ENCODE measurements at places on chromosomes 5 and 9.

DNA sequence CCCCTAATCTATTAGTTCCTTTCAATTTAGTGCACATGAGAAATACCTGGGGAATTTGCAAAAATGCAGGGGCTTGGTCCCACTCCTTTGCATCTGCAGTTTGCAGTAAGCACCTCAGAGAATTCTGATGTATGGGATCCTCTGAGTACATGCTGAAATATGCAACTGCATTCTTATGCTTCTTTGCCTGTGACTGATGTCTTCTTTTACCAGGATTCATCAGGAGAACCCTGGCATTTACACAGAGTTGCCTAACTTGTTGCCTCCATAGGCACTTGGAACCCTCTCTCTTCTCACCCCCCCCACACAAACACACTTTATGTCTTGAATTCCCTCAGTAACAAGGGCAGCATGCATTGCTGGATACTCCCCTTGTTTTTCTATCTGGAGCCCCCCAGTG is 173.1 kb downstream of the KDM4C start:
- no peak for DNase-seq

- DNase-seq = peak; percentile 39
Observed at GRCh38 chr9:3467593-3468219, 58.1 kb downstream of the RFX3 start.

DNA sequence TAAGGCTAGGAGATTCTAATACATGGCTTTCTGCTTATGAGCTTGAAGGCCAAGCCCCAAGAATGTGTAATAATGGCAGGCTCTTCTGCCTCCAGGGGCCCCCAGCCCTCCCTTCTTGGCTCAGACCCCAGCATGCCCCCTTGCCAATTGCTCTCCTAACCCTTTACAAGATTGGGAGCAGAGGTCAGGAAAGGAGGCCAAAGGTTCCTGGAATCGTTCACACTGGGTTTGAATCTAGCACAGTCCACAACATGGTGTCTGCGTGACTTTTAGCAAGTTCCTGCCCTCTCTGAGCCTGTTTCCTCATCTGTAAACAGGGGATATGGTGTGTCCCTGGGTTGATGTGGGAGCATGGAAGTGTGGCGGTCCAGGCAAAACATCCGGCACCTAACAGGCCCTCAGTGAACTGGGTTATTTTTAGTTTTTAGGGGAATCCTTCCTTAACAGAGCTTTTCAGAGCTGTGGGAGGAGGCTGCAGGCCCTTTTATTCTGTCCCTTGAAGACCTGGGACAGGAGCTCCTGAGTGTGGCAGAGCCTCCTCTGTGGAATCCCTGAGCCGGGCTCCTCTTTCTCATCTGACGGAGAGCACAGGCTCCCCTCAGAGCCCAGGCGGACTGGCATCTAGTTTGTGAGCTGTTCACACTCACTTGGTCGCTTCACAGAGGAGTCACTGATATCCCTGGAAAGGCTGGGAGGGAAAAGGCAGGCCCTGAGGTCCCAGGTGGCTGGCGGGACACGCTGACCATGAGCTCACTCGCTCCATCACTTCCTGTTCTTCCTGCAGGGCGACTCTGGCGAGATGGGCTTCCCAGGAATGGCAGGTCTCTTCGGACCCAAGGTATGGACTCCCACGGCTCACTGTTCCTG is 23.4 kb upstream of the ORM1 start:
- DNase-seq = no peak

DNA sequence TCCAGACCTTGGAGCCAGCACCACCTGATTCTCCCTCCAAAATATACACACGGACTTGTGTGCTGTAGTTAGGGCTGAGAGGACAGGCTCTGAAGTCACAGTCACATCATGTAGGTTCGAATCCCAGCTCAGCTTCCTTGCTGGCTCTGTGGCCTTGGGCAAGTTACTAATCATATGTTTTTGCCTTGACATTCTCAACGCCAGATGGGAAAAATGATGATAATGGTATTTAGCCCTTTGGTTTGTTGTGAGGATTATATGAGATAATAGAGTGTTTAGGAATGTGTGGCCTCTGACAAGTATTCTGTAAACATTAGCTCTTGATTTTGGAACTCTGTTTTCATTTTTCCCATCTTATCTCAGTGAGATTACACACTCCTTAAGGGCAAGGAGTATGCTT is 72.5 kb downstream of the PLAC8L1 start:
- no peak for DNase-seq

GRCh38 chr9:113990975-113991471 is 87.1 kb downstream of the AMBP start:
- no peak for DNase-seq

- DNase-seq = no peak
Observed at GRCh38 chr5:63919763-63920478, 42.3 kb downstream of the HTR1A start.

GRCh38 chr5:172082180-172082579 is 75.7 kb upstream of the FBXW11 start:
- DNase-seq = no peak

DNA sequence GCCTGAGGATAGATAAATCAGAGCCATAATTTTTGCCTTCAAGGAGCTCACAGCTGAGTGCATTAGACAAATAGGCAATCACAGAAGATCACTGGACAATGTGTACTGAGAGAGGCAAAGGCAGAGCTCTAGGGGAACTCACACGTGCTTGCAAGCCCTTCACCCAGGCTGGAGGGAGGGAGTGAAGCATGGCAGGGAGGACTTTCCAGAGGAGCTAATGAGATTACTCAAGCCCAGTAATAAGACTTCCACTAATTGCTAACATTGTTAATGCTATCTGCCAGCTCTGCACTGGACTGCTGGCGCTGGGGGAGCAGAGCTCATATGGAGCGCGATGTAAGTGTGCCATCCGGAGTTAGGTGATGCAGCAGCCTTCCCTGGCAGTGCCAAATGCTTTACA is 408.4 kb downstream of the NTRK2 start:
- no peak for DNase-seq

DNA sequence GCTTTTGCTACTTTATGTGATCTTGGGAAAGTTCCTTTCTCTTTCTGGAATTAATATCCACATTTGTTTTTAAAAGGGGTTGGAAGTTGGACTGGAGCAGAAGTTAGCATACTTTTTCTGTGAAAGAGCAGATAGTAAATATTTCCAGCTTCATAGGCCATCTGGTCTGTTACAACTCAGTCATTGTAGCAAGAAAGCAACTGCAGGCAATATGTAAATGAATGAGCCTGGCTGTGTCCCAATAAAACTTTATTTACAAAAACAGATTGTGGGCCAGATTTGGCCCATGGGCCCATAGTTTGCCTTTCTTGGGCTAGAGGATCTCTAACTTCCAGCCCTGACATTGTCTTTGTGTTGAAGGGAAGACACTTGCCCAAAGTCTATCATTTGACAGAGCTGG is 104.4 kb downstream of the ACTL7B start:
- no peak for DNase-seq

GRCh38 chr9:127531676-127532075 is 80.4 kb downstream of the LRSAM1 start:
- DNase-seq = no peak

- no peak for DNase-seq
Observed at GRCh38 chr5:14475045-14475444, 106.5 kb upstream of the OTULINL start.

DNA sequence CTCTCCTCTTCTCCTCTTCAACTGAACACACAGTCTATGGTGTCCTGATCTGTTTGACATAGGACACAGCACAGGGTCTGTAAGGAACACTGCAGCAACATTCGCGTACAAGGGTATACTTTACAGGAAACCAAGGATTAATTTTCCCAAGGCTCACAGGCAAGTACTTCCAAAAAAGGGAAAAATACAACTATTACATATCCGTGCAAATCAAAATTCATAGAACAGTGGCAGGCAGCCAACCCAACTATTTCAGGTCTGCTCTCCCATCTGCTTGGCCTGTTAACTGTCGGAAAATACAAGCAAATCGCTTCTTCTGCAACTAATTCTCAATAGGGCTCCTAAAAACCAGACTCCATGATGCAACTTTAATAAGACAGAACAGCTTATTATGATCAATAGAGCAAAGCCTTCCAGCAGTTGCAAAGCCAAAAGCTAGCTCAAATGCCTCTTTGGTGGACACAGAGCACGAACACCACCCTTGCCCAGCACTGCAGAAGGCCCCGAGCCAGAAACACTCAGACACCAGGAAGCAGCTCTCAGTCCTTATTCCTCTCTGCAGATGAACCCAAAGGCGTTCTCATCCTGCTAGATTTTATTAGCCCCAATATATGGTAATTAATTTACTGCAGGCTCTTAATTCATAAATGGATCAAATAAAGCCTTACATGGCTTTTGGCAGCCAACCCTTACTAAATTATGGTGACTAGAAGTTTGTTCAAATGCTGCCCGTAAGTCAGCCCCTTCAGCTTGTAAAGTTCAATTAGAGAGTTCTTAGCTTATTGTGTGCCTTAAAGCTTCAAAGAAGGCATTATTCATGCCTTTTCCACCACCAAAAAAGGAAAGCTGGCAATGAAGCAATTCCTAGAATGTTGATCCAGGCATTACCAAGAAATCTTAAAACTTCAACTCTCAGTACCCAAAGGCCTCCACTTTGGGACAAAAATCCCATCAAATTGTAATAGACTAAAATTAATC is 68.8 kb downstream of the ZNF608 start:
- DNase-seq = no peak

- DNase-seq = no peak
Observed at GRCh38 chr9:137044502-137045177, 1.3 kb downstream of the NPDC1 start.

DNA sequence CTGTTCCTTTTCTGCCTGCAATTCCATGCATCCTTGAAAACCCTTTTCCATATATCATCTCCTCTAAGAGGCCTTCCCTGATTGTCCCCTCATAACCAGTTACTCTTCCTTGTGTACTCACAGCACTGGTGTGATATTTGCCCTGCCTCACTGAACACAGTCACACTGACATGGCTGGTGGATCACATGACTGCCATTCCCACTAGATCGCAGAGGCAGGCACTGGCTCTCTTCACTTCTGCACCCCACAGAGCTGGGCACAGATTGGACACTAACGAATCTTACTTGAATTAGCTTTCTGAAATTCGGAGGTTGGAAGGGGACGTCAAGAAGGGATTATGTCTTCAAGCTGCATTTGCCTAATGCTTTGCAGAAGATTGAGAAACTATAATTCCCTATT is 208.0 kb downstream of the PAPPA start:
- DNase-seq = no peak

GRCh38 chr9:38278457-38278856 is 114.0 kb upstream of the ALDH1B1 start:
- no peak for DNase-seq

DNA sequence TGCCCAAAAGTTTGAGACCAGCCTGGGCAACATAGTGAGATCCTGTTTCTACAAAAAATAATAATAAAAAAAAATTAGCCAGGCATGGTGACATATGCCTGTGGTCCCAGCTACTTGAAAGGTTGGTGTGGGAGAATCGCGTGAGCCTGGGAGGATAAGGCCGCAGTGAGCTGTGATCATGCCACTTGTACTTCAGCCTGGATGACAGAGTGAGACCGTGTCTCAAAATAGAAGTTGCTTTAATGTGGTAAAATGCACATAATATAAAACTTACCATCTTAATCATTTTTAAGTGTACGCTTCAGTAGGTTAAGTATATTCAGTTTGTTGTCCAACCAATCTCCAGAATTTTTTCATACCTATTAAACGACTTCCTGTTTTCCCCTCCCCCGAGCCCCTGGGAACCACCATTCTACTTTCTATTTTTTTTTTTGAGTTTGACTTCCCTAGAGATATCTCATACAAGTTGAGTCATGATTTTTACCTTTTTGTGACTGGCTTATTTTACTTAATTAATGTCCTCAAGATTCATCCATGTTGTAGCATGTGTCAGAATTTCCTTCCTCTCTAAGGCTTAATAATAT is 120.1 kb upstream of the POC5 start:
- no peak for DNase-seq

DNA sequence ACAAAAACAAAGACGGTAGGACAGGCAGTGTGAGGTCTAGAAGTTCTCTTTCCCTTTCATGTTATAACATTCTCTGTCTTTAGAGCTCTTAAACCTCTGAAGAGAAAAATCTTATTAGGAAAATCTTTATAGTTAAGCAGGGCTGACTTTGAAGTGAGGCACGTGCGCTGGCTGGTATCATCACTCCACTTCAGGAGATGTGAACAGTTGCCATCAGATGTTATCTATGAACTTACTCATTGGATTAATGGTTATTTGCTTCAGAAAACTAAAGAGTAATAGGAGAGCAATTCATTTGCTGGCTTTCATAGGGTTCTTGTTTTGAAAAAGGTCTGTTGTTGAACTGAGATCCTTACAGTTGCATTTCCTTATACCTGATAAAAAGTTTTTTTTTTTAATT is 25.7 kb downstream of the LRRTM2 start:
- DNase-seq = no peak

GRCh38 chr5:145980259-145980658 is 43.9 kb downstream of the SH3RF2 start:
- no peak for DNase-seq

DNA sequence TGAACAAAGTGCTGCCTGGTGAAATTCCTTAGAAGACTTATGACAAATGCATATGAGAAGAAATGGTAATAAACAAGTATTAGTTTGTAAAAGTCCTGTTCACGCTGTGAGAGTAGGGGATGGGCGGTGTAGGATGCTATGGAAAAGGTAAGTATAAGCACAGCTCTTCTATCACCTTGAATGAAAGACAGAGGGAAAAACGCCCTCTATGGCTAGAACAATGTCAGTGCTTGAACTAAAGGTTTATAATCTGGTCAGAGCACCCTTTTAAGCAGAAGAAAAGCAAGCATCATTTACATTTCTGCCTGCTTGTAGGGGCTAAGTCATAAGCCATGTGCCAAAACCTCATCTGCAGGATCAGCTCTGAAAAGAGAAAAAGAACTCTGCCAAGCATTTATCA is 115.2 kb downstream of the LHFPL2 start:
- DNase-seq = no peak

- no peak for DNase-seq
Observed at GRCh38 chr9:90921969-90922368, 120.3 kb downstream of the SYK start.

DNA sequence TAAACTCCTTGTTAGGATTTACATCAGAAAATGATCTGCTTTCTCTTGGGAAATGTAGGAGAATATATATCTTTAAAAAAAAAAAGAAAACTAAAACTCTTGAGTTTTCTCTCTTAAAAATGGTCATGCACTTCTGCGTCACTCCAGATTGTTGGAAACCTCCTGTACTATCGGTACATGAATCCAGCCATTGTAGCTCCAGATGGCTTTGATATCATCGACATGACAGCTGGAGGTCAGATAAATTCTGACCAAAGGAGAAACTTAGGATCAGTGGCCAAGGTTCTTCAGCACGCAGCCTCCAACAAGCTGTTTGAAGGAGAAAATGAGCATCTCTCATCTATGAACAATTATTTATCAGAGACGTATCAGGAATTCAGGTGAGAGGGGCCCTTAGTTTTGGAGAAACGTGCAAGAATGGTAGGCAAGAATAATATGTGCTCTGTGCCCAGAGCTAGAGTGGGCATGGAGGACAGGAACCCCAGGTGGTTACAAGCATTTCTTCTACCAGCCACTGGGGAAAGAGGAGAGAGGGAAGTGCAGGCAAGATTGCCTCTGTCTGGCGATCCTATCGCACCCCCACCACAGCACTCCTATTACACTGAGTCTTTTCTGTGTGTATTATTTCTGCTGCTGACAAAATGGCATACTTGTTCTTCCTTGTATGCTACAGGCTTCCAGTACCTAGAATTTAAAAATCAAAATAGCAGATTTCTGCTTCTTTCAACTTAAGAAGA is 41.4 kb upstream of the F2R start:
- no peak for DNase-seq

Measured in stimulated activated CD8-positive, alpha-beta memory T cell treated with anti-CD3 and anti-CD28 coated beads, Interleukin-4, amount 100 ng/mL, for 1 hour (primary cell).